NCI-H1436 treated with DMSO at 0.1 percent for 48 hours (cell line): ENCODE measurements at places on chromosomes 2 and 18.

GRCh38 chr18:79826966-79827365 is 29.2 kb downstream of the KCNG2 start:
- DNase-seq = no peak

GRCh38 chr2:149104221-149104620 is 65.7 kb downstream of the LYPD6B start:
- no peak for DNase-seq

DNA sequence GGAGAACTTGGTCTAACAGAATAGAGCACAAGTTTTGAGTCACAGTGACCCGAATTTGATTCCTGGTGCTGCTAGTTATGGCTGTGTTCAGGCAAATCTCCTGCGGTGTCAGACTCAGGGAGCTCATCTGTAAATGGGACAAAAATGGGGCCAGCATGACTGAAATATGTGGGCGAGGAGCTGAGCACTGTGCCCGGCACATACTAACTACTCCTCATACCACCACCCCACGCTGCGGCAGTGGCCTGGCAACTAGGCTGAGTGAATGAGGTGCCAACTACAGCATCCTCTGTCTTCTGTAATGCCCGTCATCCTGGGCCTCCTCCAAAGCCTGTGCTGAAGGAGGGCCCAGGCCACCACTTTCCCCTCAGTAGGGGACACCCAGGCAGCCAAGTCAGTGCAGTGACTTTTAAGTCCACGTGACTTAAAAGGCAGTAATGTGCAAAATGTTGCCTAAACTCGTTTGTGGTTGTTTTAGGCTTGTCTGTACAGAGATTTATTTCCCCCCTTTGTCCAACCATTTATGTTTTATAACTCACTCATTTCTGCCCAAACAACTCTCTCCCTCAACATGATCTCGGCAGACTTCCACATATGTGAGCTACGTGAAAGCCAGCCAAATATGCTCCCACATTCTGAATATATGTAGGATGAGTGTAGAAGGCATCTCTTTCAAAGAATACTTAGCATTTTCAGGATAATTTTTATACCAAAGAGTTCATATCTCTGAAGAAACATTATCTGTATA is 773.7 kb downstream of the TSN start:
- no peak for DNase-seq

GRCh38 chr2:51013079-51013932 is 18.6 kb downstream of the NRXN1 start:
- DNase-seq = peak; percentile 97

- no peak for DNase-seq
Observed at GRCh38 chr2:129587426-129588064, 391.9 kb upstream of the RAB6C start.
